ENCODE measurements at places on chromosomes 5 and 9. TPM values are rescaled to one million over a fixed set of nuclear protein-coding genes. Genes with fewer than 3 reads are reported as not detected.

GRXCR2 gene
- not detected for polyA plus RNA-seq

MOB3B gene
- 8.5 TPM for polyA plus RNA-seq

IGIP gene
- polyA plus RNA-seq, result 0.89 TPM

ADRB2 gene
- polyA plus RNA-seq, result 1.1 TPM

MAPKAP1 gene
- polyA plus RNA-seq, result 81.1 TPM

KCNV2 gene
- not detected for polyA plus RNA-seq

PURA gene
- polyA plus RNA-seq, result 10.1 TPM

RANBP17 gene
- polyA plus RNA-seq, result 11.7 TPM

NRG2 gene
- 1.5 TPM for polyA plus RNA-seq

VDAC1 gene
- 216 TPM for polyA plus RNA-seq

ZNF79 gene
- polyA plus RNA-seq, result 3.8 TPM

BAAT gene
- polyA plus RNA-seq, result 19.8 TPM

SLC34A1 gene
- polyA plus RNA-seq, result 0.33 TPM

ELAVL2 gene
- polyA plus RNA-seq, result not detected

PRLR gene
- polyA plus RNA-seq, result 24.7 TPM

GAS1 gene
- polyA plus RNA-seq, result 101 TPM

All from hepatocyte (in vitro differentiated cells).